ENCODE measurements at places on chromosomes 1 and 21. TPM values are rescaled to one million over a fixed set of nuclear protein-coding genes. Genes with fewer than 3 reads are reported as not detected.

DNA sequence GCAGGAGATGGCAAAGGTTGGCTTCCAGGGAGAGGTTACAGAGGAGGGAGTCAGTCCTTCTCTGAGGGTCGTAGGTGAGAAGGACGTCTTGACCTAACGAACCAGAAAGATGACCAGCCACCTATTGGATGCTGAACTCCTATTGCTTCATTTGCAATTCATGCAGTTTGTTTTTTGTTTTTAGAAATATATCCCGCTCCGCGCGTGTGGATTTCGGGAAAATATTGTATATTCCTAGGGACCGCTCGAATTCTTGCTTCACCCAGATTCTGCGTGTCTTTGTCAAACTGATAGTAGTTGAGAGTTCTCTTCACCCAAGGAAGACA lies 564 bp downstream of the DISP1 start:
- no peak for DNase-seq
- peaks cover 8% of the 10 kb centered on the region for H3K4me1 ChIP-seq
- H3K27me3 ChIP-seq, result no peaks in the 10 kb centered on the region
- peak overlapping the region; percentile 94 for H3K4me3 ChIP-seq
- no peaks in the 10 kb centered on the region for H3K36me3 ChIP-seq
- H3K27ac ChIP-seq, result peak overlapping the region; percentile 53

DNA sequence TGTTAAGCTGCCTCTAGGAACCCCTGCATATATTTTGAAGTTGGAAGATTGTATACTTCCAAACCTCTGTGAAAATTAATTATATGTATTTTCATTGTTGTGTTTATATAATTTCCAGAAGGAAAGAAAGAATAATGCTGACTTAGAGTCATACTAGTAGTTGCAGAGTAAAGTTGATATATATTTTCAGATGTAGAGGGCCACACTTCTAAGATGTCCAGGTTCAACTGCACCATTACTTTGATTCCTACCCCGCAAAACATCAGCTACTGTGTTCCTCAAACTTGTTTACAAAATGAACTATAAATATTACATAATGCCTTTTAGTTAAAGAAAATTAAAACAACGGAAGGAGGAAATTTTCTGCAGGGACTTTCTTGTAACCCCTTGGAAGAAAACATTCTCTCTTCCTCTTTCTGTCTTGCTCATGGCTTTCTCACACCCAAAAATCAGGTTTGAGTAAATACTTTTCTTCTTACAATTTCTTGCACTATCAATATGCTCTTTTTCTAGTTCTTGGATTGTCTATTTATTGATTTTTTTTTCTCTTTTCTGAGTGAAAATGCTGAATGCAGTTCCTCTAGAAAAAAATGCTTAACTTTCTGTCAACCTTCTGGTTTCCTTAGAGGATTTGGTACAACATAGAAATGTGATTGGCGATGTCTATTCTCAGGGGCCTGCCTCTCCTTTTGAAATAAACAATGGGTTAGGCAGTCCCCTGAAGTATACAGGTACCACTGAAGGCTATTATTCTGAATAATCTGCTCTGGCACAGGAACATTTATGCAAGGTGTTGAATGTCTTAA lies 867.8 kb downstream of the TTLL7 start:
- no peak overlapping the region for H3K4me3 ChIP-seq
- H3K36me3 ChIP-seq, result no peaks in the 10 kb centered on the region
- H3K4me1 ChIP-seq, result no peaks in the 10 kb centered on the region
- no peak for DNase-seq
- H3K27ac ChIP-seq, result no peak overlapping the region

- DNase-seq, result no peak
- H3K4me1 ChIP-seq, result peaks cover 5% of the 10 kb centered on the region
- no peaks in the 10 kb centered on the region for H3K36me3 ChIP-seq
These were observed 85.9 kb downstream of the TCP10L start for GRCh38 chr21:32499249-32500055.

- no peak for DNase-seq
- peaks cover 2% of the 10 kb centered on the region for H3K27me3 ChIP-seq
- peaks cover 7% of the 10 kb centered on the region for H3K4me1 ChIP-seq
These were observed 40.7 kb upstream of the ETS2 start for GRCh38 chr21:38765056-38765455.

- H3K4me3 ChIP-seq, result no peak overlapping the region
- peaks cover 5% of the 10 kb centered on the region for H3K36me3 ChIP-seq
- no peak for DNase-seq
- peaks cover 37% of the 10 kb centered on the region for H3K4me1 ChIP-seq
These were observed 6.8 kb upstream of the INAVA start for GRCh38 chr1:200887772-200888348.

- peaks cover 8% of the 10 kb centered on the region for H3K4me1 ChIP-seq
- H3K4me3 ChIP-seq, result no peak overlapping the region
- DNase-seq, result peak; percentile 20
- peak overlapping the region; percentile 89 for H3K27ac ChIP-seq
- H3K36me3 ChIP-seq, result no peaks in the 10 kb centered on the region
- peaks cover 5% of the 10 kb centered on the region for H3K27me3 ChIP-seq
These were observed 14.4 kb downstream of the S100A16 start for GRCh38 chr1:153598309-153599172.

DNA sequence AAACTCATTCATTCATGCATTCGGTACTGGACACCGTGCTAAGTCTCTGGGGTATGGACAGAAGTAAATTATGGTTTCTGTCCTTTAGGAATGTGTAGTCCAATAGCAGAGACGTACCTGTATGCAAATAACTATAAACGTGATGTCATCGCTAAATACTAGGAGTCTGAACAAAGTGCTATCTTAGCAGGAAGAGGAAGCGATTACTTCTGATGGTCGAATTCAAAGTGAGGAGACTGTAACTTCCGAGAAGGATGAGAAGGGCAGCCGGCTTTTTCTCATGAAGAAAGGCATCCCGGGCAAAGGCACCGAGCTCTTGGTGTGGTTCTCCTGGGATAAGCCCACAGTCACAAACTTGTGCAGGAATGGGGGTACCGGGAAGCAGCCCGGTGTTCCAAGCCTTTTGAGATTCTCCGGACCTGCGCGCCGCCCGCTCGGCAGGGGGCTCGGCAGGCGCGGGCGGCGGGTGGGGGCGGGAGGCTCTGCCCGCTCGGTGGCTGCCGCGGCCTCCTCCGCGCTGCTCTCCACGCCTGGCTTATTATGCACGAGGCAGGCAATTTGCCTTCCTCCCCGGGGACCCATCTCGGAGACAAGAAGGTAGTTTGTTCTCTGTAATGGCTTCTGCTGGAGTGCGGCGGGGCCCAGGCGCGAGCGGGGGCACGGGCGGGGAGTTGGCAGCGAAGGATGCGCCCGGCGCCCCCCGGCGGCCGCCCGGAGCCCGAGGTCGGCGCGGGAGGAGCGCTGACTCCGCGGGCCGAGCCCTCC lies 67.5 kb upstream of the CD1D start:
- H3K4me3 ChIP-seq, result peak overlapping the region; percentile 88
- peak overlapping the region; percentile 53 for H3K27ac ChIP-seq
- no peaks in the 10 kb centered on the region for H3K36me3 ChIP-seq
- peaks cover 9% of the 10 kb centered on the region for H3K4me1 ChIP-seq

- peaks cover 2% of the 10 kb centered on the region for H3K27me3 ChIP-seq
- DNase-seq, result no peak
- no peak overlapping the region for H3K4me3 ChIP-seq
- no peak overlapping the region for H3K27ac ChIP-seq
- peaks cover 18% of the 10 kb centered on the region for H3K36me3 ChIP-seq
- peaks cover 51% of the 10 kb centered on the region for H3K4me1 ChIP-seq
These were observed 32.4 kb downstream of the ITPKB start for GRCh38 chr1:226706684-226707083.

DNA sequence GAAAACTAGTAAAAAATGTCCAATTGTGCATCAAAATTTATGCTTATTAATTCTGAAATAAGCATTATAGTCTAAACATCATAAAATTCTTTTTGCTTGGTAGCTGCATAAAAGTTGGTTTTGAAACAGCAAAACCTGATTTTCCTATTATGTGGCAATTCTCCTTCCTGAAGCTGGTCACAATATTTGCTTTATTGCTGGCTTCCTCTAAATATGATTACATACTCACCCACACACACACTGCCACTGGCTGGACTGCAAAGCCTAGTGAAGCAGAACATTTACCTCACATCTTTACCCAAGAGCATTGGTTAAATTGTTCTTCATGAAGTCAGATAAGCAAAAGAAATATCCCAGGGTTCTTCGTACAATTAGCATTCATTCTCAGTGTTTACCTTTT lies 103.0 kb downstream of the NR5A2 start:
- H3K27me3 ChIP-seq, result no peaks in the 10 kb centered on the region
- no peak for DNase-seq
- H3K36me3 ChIP-seq, result no peaks in the 10 kb centered on the region
- peaks cover 5% of the 10 kb centered on the region for H3K4me1 ChIP-seq
- H3K4me3 ChIP-seq, result no peak overlapping the region

GRCh38 chr1:100714599-100714998 lies 4.9 kb upstream of the VCAM1 start:
- no peaks in the 10 kb centered on the region for H3K36me3 ChIP-seq
- no peak overlapping the region for H3K27ac ChIP-seq
- no peaks in the 10 kb centered on the region for H3K27me3 ChIP-seq
- peaks cover 2% of the 10 kb centered on the region for H3K4me1 ChIP-seq

GRCh38 chr1:59138402-59138801 lies 158.5 kb upstream of the FGGY start:
- H3K4me1 ChIP-seq, result peaks cover 34% of the 10 kb centered on the region
- no peak overlapping the region for H3K27ac ChIP-seq
- H3K4me3 ChIP-seq, result no peak overlapping the region
- peaks cover 5% of the 10 kb centered on the region for H3K27me3 ChIP-seq
- no peak for DNase-seq

Gene IGSF21
- 4.4 TPM for total RNA-seq

Gene MYOM3
- total RNA-seq, result 0.59 TPM

Gene CDCA8
- total RNA-seq, result 7.8 TPM

Gene SERPINC1
- not detected for total RNA-seq

Gene CLDN14
- total RNA-seq, result not detected
